ENCODE measurements at places on chromosomes 6 and 20.
A peak's percentile ranks its signal among the peaks of the same experiment; 100 is the strongest.

DNA sequence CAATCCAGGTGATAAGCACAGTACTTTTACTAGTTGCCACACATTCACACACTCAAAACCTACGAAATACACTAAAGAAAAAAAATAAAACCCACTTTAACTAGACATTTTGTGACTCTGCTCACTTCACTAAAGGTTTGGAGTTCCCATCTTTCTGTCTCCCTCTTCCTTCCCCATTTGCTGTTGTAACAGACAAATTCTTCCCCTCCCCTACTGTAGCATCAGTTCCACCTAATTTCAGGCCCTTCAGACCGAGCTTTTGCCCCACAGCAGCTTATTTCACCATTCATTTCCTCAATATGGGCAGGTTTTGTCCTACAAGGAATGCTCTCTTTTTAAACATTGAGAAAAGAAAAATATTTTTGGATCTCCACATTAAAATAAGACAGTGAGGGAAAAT, 31.3 kb upstream of the MRAP2 start:
- DNase-seq: no peak

DNA sequence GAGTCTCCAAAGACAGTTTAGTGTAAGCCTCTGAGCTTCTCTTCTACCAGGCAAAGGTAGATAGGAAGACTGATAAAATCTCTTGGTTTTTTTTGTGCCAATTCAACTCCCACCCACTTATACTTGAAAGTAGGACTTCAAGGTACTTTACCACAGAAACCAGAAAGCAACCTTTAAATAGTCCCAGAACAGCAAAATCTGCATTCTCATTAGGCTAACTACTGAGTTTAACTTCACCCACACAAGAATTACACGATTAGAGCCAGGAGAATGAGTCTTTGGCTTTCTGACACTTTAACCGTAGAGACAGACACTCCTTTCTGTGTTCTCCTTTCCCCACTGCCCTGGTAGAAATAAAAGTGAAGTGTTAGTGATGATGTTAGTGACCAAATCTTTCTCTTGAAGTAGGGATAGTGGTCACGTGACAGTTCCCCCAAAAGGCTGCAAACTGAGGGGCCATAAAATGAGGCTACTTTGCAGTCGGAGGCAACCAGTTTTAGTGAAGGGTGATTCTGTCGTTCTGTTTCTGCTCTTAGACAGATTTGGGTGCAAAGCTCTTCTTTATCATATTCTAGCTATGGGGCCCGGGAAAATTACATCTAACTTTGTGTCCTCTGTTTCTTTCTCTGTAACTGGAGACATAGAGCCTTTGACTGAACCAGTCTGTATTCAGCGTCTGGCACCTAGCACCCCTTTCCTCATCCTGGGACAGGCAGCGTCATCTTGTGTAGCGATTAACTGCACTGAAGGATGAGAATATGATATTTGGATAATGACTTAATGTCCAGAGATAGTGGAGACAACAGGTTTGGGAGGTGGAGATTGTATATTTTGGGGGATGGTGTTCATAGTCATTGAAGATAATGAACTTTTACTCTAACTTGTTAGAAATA, 206.4 kb upstream of the CITED2 start:
- no peak for DNase-seq

- peak; percentile 8 for DNase-seq
Measured at GRCh38 chr6:155493694-155494143, 38.1 kb upstream of the NOX3 start.

- no peak for DNase-seq
Measured at GRCh38 chr6:13527671-13528056, 40.3 kb upstream of the GFOD1 start.

DNA sequence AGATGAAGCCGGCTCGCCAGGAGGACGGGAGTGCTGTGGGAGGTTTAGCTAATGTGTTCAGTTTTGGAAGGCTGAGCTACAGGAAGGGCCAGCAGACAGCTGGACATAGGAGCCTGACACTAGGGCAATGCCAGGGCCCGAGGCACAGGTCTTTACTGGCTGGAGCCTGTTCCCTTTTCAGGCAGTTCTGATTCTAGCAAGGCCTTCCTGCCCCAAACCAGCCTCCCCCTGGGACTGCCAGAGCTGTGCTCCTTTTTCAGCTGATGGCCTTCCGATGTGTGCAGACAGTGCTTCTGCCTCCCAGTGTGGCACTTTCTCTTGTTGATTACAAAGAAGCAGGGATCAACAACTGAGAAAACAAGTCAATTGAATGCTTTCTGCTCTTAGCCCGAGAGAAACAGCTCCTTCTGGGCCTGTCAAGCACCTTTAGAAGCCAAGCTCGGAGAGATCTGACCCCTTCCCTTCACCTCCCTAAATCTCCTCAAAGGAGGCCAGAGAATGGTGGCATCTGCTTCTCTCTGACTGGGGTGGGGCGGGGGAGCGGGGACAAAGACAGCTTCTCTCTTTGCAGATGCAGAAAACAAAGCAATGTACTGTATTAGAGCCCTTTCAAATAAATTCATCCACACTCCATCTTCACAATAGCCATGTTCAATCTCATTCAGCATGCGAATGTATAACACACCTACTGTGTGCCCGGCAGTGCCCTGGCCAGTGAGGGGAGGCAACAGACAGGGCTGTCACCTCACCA, 63.2 kb downstream of the RAB44 start:
- no peak for DNase-seq

DNA sequence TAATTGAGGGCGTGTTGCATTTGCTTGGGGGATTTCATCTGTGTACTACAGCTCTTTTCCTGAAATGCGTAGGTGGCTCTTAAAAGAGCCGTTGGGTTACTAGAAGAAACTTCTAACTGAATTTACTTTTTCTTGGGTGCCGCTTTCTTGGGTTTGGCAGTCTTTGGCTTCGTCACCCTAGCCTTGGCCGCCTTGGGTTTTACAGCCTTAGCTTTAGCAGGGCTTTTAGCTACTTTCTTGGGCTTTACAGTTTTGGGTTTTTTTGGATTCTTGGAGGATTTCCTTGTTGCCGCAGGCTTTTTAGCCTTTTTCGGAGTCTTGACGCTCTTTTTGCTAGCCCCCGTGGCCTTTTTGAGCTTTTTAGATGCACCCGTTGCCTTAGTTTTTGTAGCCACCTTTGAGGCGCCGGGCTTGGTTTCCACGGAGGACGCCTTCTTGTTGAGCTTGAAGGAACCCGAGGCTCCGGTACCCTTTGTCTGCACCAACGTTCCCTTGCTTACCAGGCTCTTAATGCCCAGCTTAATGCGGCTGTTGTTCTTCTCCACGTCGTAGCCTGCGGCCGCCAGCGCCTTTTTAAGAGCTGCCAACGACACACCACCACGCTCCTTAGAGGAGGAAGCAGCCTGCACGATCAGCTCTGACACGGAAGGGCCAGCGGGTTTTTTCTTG, 54.5 kb downstream of the TRIM38 start:
- no peak for DNase-seq

DNA sequence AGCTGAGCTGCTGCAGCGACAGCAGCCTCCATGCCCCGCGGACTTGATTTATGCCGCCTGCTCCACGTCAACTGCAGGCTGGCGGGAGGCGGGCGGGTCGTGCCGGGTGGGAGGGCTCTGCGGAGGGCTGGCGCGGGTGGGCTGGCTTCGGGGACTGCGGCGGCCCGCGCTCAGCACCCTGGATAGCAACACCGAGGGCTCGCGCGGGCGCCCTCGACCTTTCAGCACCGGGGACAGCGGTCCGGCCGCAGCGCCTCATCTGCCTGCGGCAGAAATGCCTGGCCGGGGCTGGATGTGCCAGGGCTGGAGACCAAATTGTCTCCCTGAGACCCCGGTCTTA, 792 bp downstream of the SNAP25 start:
- peak; percentile 15 for DNase-seq

GRCh38 chr6:129507059-129507807, 202.7 kb downstream of the ARHGAP18 start:
- no peak for DNase-seq

DNA sequence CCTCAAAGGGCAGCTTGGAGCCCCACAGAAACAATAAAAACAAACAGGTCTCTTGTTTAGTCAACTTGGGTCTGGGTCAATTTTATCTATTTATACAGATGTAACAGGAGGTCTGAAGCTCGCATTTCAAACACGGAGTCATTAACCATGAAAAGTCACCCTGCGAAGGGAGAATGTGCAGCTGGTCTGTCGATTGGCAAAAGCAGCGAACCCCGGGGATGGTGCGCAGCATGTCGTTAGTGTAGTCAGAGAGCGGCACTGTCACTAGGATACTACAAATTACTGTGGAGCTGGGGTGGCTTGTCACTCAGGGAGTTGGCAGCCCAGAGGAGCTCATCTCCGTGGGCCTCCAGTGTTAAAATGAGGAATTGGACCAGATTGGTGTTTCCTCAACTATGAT, 190.4 kb upstream of the ARG1 start:
- no peak for DNase-seq

DNA sequence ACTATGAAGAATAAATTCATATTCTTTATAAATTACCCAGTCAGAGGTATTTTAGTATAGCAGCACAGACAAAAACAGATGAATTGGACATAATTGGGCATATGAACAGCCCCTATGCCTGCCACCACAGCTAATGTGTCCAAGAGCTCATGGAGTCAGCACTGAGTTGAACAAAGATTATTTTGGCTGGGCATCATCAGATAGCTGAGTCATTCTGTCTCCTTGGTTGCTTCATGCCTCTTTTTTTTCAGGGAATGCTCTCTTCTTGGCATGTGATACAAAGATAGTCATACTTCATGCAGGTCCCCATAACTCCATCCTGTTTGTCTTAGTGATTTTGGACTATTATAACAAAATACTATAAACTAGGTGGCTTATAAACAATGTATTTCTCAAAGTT, 275.6 kb downstream of the TENT5A start:
- DNase-seq: no peak

- DNase-seq: peak; percentile 61
Measured at GRCh38 chr20:64101731-64102621, 5.4 kb downstream of the NPBWR2 start.

DNA sequence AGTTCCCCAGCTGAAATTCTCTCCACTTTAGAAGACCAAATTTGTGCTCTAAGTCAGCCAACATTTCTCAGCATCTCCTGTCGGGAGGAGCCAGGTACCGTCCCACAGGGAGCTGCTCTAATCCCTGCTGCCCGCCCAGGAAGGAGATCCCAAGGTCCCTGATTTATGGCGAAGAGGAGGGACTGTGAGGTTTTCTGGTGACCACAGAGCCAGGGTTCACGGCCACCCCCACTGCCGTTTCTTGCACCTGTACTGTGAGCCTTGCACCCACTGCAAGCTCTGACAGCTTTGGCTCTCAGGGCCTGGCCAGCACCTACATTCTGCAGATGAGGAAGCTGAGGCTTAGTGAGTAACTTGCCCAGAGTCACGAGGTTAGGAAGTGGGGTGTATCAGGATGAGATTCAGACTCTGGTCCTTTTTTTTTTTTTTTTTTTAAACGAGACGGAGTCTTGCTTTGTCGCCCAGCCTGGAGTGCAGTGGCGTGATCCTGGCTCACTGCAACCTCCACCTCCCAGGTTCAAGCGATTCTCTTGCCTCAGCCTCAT, 34.9 kb downstream of the FOXC1 start:
- no peak for DNase-seq

DNA sequence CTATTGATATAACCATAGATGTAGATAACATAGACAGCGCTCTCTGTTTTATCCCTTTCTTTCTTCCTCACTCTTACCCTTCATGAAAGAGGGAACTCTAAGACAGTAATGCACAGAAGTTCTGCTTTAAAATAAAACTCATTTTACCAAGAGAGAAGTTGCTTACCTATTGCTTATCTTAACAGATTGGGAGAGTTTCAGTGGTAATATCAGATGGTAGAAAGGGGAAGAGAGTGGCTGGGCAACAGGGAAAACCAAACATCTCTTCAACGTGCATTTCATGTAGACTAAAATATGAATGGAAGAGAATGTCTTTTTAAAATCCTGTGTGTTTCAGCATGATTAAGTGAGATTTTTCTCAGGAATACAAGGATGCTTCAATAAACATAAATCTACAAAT, 45.3 kb upstream of the SIRPG start:
- DNase-seq: no peak

- DNase-seq: no peak
Measured at GRCh38 chr20:12555369-12555768, 453.4 kb upstream of the SPTLC3 start.

GRCh38 chr20:44552950-44553908, 29.1 kb upstream of the PKIG start:
- DNase-seq: no peak

DNA sequence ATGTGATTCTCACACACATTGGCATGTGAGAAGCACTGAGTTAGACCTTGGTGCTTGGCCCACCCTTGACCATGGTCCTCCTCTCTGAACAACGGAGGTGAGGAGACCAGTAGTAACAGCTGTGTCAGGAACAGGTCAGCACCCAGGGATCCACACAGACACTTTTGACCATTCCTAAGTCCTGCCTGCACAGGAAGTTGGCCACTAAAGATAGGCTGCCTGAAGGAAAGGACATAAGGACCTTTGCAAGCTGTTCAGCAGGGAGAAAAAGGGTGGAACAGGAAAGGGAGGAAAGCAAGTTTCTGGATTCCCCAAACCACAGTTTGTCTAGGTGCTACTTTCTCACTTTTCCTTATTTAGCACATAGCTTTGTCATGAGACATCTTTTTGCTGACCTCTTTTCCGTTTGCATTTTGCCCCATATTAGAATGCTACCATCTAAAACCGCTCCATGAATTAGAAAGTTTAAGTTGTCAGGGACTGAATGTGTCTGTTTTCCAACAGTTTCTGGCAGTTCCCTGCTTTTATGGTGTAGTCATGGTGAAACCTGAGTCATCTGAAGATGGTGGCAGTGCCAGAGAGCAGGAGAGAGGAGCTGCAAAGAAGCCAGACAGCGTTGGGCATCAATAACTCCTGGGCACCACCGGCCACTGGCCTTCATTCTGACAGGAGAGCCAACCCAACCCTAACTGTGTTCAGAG, 1.1 kb upstream of the CD109 start:
- no peak for DNase-seq

GRCh38 chr6:49980898-49981297, 11.5 kb upstream of the DEFB113 start:
- no peak for DNase-seq

DNA sequence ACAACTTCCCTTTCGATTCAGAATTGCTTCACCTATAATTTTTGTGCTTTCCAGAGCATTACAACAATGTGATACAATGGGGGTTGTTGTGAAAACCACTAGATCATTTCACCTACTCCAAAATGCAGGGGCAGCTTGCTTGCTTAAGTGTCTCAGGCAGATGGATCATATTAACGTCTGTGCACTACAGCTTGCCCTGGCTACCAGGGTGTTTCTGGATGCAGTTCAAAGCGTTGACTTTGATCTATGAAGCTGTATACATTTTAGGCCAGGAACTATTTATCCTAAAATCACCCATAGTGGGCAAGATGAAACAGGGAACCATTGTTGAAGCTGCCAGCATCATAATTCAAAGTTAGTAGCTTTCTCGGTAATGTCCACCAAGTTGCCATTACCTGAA, 339.5 kb upstream of the HSF2 start:
- no peak for DNase-seq

DNA sequence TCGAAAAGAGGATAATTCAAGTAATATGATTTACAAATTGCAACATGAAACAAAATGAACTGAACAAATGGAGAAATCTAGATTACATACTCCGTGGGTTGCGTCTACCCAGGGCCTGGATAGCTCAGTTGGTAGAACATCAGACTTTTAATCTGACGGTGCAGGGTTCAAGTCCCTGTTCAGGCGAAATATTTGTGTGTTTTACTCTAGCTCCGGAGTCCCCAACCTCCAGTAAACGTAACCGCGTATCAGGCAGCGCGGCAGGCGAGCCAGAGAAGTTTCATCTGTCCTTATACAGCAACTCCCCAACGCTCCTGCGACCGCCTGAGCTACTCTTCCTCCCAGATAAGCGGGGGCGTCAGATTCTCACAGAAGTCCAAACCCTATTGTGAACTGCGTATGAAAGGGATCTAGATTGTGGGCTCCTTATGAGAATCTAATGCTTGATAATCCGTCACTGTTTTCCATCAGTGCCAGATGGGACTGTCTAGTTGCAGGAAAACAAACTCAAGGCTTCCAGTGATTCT, 176.1 kb downstream of the TRIM27 start:
- no peak for DNase-seq

All from stimulated activated CD4-positive, alpha-beta T cell treated with anti-CD3 and anti-CD28 coated beads, Interleukin-1b, Interleukin-23, amount 100 ng/mL, for 24 hours (primary cell).